ENCODE measurements at places on chromosomes 6 and 20. TPM values are rescaled to one million over a fixed set of nuclear protein-coding genes. Genes with fewer than 3 reads are reported as not detected.

EYA4 gene
- total RNA-seq: not detected

DNA sequence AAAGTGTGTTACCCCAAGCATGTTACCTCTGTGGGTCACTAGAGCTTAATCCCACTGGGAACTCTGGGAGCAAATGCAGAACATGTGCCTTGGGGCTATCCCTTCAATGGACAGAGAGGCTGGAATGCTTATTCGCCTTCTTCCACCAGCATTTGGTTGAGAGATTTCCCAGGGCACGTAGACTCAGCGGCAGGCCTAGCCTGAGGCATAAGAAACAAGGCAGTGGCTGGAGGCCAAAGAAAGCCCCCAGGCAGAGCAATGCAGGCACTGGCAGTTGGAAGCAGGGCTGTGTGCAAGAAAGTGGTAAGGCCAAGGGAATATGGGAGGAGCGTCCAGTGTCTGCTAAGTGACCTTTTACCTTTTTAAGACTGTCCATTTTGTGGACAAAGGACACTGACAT lies 114.0 kb upstream of the FLRT3 start:
- peak; percentile 45 for DNase-seq

- no peak for DNase-seq
These were observed 124.2 kb downstream of the PLEKHG1 start for GRCh38 chr6:150723857-150724256.

GRCh38 chr6:134521116-134521501 lies 203.2 kb upstream of the SGK1 start:
- no peak for DNase-seq

APOM gene
- 1.5 TPM for total RNA-seq

DNA sequence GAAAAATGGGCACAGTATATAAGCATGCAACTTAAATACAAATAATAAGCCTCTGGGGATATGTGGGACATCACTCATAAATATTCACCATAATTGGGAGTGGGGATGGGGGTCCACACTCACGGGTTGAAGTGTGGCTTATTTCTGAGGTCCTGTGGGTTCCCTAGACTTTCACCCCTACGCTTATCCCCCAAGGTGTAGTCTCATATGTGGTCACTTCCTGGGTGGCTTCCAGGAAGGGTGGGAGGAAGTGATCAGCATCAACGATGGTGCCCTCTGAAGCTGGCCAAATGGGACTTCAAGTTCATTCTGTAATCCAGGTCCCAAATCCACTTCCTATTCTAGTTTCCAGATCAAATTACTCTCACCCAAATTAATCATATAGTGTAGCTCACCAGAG lies 59.5 kb downstream of the GNAS start:
- DNase-seq: no peak

All from glutamatergic neuron (in vitro differentiated cells).